ENCODE measurements at places on chromosomes 2 and 18.

DNA sequence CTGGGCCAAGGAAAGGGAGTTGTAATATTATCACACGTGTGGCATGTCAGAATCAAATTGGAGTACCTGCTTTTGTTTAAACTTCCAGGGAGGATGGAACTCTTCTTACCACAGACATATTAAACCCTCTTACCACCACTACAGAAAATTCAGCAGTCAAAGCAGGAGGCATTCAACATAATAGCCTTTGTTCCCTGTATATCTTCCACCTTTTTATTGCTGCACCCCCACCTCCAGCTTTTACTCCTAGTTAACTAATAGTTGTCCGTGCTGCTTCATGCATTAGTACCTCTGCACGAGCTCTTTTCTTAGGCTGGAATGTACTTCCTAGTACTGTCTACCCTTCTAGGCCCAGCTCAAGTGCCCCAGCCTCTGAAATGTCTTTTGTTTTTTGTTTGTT, 14.9 kb upstream of the NR4A2 start:
- no peak for DNase-seq

GRCh38 chr2:135994281-135994680, 8.9 kb upstream of the DARS1 start:
- no peak for DNase-seq

DNA sequence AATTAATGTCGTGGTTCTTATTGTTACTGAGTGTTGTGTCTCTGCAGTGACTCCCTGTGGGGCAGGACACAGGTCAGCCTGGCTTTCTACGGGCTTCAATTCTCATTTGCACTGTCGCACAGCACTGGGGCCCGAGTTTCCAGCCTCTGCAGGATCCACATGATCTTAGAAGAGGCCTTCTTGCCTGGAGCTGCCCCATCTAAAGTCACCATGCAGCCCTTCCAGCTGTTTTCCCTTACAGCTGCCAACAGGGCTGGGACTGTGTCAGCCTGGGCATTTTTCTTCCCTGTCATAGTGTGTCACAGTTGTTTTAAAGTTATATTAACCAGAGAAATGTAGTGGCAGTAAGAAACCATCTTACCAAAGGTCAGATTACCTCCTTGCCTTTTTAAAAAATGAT, 27.0 kb downstream of the FHL2 start:
- no peak for DNase-seq

GRCh38 chr2:20174410-20174809, 50.5 kb downstream of the SDC1 start:
- no peak for DNase-seq

DNA sequence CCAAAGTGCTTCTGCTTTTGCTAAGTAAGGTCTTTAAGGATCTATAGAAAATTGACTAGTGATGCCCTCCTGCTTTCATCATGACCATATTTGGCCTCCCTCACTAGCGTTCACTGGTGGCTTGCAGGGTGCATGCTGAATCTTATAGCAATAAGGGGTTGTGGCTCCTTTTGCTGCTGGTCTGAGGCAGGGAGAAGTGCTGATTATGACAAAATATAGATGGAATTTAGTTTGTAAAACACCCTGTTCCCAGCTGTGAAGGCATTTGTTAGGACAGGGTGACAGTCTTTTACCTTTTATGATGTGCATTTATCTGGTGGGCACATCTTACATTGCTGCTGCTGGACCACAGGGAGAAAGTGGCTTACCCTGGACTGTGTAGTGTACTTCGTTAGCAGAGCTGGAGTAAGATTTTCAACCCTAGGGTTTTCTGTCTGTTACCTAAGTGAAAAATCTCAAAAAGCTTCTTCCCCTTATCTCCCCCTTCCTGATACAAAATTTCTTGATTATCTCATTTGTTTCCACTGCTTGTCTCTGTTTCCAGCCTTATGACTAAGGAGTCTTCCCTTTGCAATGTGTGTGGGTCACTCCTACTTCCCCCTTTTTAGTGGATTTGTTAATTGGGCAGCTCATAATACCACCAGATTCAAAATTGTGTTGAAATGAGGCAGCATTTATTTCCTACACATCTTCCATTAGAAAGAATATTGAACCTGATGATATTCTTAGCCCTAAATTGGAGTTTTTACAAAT, 21.2 kb upstream of the RPL37A start:
- DNase-seq: no peak

DNA sequence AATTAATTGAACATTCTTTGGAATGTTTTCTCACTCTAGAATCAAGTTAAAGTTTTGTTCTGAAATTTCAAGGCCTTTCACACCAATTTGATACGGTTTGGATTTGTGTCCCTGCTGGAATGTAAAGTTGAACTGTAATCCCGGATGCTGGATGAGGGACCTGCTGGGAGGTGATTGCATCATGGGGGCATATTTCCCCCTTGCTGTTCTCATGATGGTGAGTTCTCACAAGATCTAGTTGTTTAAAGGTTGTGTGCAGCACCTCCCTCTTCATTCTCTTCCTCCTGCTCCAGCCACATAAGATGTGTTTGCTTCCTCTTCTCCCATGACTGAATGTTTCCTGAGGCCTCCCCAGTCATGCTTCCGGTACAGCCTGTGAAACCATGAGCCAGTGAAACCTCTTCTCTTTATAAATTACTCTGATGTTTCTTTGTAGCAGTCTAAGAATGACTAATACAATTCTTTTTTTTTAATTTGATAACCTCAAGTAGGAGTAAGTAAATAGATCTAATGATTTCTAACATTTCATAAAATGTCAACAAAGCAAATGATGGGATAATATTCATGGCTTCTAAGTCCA, 144.2 kb upstream of the CDH7 start:
- no peak for DNase-seq

DNA sequence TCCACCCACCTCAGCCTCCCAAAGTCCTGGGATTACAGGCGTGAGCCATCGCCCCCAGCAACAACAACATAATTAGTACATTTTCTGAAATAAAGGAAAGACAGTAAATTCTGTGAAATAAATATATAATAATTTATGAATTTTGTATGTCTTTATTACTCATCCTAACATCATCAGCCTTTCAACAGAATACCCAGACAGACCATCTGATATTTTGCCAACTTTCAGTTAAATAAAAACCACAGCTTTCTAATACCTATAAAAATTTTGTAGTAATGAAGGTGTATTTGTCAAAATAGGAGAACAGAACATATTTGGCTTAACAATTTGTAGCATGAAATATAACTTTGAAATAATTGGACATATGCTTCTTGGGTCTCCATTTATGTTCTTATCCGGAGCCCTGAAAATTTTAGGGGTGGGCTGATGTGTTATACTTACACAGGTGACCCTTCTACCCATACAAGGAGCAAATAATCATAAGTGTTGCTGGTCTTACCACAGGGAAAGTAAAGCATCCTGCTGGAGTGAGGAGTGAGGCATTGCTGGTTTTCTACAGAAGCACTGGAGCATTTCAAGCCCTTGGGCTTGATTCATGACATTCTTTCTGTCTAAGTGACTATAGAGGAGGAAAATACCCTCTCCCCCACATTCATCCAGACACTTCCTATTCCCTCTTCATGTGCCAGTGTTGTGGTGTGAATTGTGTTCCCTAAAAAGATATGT, 99.3 kb downstream of the SPOPL start:
- DNase-seq: no peak

GRCh38 chr2:75211266-75211770, 12.0 kb upstream of the TACR1 start:
- no peak for DNase-seq

GRCh38 chr2:181241366-181241765, 215.8 kb upstream of the ITGA4 start:
- DNase-seq: no peak

DNA sequence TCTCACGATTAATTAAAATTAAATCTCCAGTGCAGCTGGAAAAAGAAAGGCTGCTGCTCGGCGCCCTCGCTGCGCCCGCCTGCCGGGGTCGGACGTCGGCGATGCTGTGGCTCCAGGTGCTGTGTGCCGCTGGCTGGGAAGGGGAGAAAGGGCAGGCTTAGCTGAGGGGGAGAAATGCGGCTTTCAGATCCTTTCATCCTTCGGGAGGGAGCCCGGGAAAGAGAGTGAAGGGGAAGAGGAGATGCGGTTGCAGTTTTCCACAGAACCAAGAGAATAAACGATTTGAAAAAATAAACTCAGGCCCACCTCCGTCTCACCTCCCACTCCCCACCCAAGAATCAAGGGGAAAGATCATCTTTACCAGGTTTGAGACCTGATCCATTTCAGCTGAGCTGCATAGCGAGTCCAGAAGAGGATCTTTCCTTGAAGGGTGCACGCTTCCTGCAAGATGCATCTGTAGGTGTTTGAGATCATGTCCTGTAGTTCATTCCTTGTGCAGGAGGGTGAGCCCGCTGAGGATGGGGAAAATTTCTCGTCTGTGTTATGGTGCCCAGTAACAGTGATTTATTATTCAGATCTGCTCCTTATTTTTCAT, 495 bp downstream of the TMEM169 start:
- DNase-seq: no peak

DNA sequence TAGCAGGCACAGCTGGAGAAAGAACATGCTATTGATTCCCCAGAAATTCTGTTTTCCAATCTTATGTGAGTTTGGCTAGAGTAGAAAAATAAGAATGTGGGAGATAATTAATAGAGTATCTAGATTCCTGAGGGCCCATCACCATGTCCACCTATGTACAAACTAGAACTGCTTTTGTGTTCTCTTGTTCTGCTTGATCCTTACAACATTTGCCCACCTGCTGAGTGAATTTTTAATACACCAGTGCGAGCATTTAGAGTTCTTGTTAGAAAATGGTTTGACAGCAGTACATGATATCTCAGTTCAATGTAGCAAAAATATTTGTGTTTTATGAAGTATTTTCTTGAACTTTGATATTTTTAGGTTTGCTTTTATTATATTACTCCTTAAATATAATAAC, 52.3 kb upstream of the SPAG16 start:
- DNase-seq: no peak

- DNase-seq: no peak
Observed at GRCh38 chr2:171180229-171180930, 19.7 kb upstream of the TLK1 start.

DNA sequence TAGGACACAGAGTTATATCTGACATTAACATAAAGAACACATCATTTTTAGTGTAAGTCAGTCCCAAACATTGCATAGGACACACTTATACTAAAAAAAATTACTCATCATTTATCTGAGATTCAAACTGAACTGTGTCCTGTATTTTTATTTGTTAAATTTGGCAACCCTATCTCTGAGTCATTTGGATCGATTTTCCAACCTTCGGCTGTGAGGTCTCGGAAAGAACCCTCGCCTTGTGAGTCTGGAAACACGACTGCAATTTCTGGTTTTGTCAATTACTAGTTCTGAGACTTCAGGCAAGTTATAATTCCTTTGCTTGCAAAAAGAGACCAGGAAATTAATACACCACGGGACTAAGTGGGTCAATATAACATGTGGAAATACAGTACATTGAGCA, 14.0 kb downstream of the ATP8B1 start:
- no peak for DNase-seq

DNA sequence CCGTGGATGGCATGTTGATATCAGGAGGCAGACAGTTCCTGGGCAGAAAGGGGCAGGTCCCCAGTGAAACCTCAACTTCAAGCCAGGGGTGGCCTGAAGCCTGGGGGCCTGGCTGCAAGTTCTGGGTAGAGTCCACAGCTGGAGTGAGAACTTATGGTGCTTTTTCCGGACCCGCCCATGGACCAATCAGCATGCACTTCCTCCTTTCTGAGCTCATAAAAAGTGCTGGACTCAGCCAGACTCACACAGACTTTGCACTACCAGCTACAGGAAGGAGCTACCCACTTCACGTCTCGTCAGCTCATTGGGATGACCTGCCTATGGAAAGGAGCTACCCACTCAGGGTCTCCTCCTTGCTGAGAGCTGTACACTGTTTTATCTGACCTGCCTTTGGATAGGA, 183.1 kb upstream of the MC4R start:
- no peak for DNase-seq

DNA sequence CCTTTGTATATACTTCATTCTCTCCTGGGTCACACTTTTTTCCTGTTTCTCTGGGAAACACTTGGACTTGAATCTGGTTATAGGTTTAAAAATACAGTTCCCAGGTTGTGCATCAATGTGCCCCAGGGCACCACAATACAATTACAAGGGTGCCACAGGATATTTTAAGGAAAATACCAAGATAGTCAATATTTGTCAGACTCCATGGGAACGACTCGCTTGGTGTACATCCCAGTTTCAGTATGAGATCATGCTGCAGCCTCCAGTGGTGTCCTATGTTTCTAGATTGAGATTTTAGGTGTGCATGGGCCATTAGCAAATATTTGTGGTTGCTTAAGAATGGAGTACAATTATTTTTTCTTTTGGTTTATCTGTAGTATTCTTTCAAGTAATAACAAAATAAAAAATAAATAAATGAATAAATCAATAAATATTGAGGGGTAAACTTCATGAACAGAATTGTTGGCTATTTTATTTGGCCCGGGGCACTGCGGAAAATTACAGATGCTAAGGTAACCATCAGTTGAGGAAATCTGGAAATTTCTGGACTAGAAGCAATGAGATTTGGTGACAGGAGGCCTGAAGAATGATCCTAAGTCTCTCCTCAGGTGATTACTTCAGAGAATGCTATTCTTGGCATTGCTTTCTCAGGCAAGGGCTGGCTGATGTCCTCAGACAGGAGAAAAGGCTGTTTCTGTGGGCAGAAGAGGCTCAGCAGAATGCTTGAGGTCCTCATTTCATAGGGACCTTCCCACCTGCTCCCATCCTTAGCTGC, 649.3 kb upstream of the SOX11 start:
- DNase-seq: no peak

Measured in dermis microvascular lymphatic vessel endothelial cell (primary cell).